ENCODE measurements at places on chromosomes 13 and 19. TPM values are rescaled to one million over a fixed set of nuclear protein-coding genes. Genes with fewer than 3 reads are reported as not detected.

F2RL3 gene
- 0.88 TPM for total RNA-seq

RFPL4AL1 gene
- not detected for total RNA-seq

ZNF260 gene
- total RNA-seq: 10.5 TPM

THSD8 gene
- total RNA-seq: not detected

ANKLE1 gene
- total RNA-seq: 0.12 TPM

CD33 gene
- total RNA-seq: not detected

OLFM4 gene
- not detected for total RNA-seq

DHDH gene
- not detected for total RNA-seq

NTF4 gene
- total RNA-seq: not detected

ZNF850 gene
- 1.4 TPM for total RNA-seq

PRKCG gene
- total RNA-seq: not detected

CGB1 gene
- total RNA-seq: not detected

ZNF607 gene
- total RNA-seq: 5.4 TPM

PLIN4 gene
- 12.7 TPM for total RNA-seq

SIGLECL1 gene
- total RNA-seq: not detected

LGALS7B gene
- total RNA-seq: not detected

CYP4F8 gene
- total RNA-seq: not detected

ZNF211 gene
- total RNA-seq: 4.5 TPM

ZNF415 gene
- total RNA-seq: 4.5 TPM

ATP13A1 gene
- 82.7 TPM for total RNA-seq

LYPD3 gene
- total RNA-seq: 0.75 TPM

THSD1 gene
- 6.7 TPM for total RNA-seq

ZGLP1 gene
- total RNA-seq: 3.2 TPM

NPAS1 gene
- total RNA-seq: 9.2 TPM

WDR62 gene
- total RNA-seq: 0.69 TPM

Measured in cardiac ventricle fibroblast (primary cell).